Hematopoietic multipotent progenitor cell treated with erythropoietin and hydrocortisone succinate and interleukin-3 and kit ligand, for 4 days (in vitro differentiated cells): ENCODE measurements at places on chromosomes 4 and X.
A peak's percentile ranks its signal among the peaks of the same experiment; 100 is the strongest.

DNA sequence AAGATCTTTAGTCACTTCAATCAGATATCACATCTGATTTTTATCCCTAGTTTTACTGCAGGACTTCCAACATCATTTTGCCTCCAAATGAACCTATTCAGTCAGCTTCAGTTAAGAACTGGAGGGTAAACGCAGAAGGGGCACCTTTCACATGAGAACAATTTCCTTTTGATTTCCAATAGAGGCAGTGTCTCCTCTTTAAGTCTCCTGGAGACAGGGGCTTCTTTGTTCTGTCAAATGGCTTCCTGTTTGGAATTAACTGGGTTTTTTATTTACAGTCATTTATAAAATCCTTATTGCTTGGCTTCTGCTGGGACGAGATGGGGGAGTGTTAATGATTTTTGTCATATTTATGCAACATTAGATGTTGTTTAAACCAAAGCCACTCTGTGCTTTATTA, 164.0 kb downstream of the STK32B start:
- DNase-seq: no peak

GRCh38 chr4:172061204-172061603, 248.0 kb downstream of the GALNTL6 start:
- DNase-seq: peak; percentile 24

DNA sequence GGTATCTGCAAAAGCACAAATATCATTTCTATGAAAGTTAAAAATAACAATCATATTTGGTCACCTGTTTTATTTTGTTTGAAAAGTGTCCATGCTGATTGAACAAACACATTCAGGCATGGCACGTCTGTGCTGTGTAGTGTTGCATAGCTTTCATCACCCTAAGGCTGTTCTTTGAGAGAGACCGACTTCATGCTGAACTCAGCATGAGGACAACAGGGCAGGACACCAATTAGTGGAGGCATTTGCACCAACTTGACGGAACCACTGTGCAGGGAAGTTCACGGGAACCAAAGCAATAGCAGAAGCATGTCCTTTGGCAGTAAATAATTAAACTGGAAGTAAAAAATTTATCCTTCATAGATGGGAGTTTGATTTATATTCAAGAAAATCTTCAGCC, 158.4 kb upstream of the SLC7A11 start:
- DNase-seq: no peak

GRCh38 chr4:38390969-38391545, 272.9 kb upstream of the KLF3 start:
- peak; percentile 69 for DNase-seq

GRCh38 chrX:139475432-139475831, 55.1 kb upstream of the F9 start:
- DNase-seq: peak; percentile 8

- DNase-seq: no peak
These were observed 42.3 kb downstream of the CCNG2 start for GRCh38 chr4:77199276-77199675.

DNA sequence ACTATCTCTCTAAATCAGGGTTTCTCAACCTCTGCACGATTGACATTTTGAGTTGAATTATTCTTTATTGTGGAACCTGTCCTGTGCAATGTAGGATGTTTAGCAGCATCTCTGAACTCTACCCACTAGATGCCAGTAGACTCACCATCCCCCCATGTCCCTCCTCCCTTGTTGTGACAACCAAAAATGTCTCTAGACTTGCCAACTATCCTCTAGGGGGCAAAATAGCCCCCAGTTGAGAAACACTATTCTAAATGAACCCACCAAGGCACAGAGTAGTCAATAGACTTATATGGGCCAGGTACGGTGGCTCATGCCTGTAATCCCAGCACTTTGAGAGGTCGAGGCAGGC, 49.1 kb upstream of the GAB1 start:
- peak; percentile 52 for DNase-seq

DNA sequence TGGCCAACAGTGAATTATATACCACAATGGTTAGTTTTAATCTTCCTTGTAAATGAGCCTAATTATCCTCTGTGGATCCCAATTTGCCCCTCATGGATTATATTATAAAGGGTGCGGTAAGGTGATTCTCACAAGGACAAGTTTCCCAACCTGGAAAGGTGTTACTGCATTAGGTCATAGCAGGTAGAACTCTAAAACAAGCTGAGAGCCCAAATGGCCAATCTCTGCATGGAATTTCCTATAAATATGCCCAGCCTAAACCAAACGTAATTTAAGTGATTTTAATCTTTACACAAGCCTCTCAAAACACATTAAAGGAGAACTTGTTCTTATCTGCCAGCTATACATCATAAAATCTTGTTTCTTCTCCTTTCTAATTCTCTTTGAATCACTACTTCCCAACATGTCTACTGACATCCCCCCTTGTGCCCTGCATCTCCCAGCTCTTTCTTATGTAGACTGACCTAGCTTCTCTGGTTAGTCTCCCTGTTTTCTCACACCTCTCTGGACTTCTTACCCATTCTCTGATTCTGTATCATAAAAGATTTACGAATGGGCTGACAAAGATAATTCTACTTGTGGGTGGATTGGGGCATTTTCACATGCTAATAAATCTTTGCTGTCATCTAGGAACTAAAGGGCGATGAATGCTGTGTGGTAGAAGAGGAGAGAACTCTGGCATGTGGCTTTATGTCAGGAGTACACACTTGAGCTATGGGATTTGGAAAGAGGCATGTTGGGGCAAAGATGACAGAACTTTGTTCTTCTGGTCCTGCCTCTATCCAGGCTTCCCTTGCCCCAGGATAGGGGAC, 94.3 kb upstream of the PGRMC2 start:
- DNase-seq: no peak

DNA sequence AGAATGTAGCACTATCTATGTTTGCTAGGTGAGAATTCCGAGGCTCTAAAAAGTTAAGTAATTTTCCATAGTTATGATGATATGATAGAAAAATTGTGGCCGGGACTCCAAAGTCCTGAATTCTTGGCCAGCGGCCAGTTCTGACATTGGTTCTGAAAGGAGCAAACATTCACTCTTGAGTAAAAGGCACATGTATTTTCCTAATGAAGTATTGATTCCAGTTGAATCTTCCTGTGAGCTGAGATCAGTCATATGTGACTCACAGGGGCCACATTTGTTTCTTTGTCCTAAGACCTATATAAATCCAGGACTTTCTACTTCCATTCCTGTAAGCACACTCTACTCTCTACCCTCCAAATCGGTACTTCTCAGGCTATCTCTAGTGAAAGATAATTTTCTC, 349.9 kb downstream of the BMPR1B start:
- DNase-seq: no peak

- DNase-seq: no peak
These were observed 146.7 kb upstream of the KLHL4 start for GRCh38 chrX:87370865-87371264.

DNA sequence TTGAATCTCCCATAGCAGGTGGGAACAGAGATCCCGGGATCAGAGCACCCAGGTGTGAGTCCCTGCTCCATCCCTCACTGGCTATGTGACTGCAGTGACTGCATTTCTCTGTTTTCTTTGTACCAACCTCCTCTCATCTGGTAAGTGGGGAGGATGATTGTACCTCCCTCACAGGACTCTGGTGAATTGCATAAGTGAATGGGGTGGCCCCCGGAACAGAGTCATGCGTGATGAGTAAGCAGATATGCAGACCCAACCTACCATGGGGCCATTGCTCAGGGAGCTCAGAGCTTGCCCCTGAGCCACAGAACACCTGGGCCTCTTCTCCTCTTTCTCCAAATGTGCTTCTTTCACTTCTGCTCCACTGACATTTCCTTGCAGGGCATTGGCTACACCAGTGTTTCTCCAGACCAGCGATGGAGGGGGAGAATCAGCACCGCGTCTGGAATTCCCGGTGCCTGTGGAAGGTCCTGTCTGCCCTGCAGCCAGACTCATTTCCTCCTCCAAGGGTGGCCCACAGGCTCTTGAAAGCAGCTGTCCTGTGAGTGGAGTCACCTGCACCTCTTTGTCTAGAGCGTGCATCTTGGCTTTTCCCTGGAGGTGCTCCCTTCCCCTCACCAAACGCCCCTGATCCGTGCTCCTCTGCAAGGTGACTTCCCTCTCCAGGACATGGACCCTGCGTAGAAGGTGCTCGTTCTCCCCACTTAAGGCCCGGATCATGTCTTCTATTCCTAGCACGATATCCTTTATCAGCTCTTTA, 30.0 kb downstream of the C4orf50 start:
- DNase-seq: peak; percentile 25

GRCh38 chrX:81411517-81411916, 209.6 kb downstream of the SH3BGRL start:
- DNase-seq: no peak

DNA sequence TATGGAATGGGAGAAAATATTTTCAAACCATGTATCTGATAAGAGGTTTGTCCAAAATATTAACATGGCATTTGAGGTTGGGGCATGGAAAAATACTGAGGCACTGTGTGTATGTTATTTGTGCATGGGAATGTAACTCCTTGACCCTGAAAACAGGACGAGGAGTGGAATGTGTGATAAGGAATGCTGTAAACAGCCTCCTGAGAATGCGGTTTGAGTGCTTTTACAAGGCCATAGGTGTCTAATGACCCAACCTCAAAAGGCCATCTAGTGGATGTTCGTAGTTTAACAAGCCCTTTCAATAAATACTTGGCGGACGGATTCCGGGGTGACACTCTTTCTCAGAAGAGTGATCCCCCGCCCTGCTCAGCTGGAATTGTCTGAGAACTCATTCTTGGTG, 162.9 kb upstream of the USP9X start:
- DNase-seq: peak; percentile 33

DNA sequence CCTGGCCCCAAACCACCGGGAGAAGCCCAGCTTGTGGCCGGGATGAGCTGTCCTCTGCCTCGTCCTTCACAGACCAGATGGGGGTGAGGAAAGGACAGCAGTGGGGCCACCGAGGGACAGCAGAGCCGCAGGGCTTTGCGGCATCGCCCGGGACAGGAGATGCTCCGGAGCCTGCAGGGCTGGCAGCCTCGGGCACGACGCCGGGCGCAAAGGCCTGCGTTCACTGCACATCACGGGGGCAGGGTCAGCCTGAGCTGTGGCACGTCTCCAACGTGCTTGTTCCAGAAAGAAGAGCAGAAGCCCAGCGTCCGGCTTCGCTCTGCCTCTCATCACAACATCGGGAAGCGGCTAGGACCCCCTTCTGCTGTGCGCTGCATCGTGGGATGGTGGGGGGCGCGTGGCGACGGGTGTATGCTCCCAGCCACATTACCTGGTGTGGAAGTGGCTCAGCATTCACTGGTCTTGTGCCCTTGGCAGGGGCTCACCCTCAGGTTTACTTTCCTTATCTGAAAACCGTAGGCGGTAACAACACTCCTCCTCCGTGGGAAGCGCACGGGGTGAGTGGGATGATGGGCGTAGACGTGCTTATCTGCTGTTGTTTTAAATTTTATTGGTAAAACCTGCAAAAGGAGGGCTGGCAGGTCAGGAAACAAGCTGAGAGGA, 7.4 kb downstream of the TADA2B start:
- peak; percentile 33 for DNase-seq

DNA sequence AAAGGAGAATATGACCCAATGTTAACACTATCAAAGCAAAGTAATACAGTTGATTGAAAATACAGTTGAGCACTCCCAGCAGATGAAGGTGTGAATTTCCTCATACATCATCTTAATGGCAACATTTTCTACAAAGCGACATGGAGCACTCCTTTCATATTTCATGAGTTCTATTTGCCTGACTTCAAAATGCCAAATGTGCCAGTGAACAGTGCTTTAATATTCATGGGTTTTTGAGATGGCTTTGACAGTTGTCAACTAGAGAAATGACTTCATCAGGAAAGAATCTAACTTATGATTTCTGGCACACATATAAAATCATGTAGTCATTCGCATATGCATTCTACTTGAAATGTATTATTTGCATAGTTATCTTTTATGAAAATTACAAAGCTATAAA, 222.4 kb downstream of the GALNTL6 start:
- DNase-seq: no peak

DNA sequence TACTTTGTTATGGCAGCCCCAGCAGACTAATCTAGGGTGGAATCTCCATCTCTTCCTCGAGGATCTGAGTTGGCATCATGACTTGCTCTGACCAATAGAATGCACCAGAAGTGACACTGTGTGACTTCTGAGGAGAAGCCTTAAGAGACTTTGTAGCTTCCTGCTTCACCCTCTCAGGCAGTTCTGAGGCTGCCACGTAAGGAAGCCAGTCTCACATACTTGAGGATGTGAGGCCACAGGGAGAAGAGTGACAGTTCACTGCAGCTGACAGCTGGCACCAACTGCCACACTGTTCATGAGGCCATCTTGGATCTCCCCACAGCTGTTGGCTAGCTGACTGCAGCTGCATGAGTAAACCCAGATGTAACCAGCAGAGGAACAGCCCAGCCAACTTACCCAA, 29.3 kb upstream of the BCOR start:
- peak; percentile 74 for DNase-seq
